ENCODE measurements at places on chromosomes 16 and 17. TPM values are rescaled to one million over a fixed set of nuclear protein-coding genes. Genes with fewer than 3 reads are reported as not detected.

- DNase-seq: no peak
These were observed 183.1 kb upstream of the CCL2 start for GRCh38 chr17:34071886-34072420.

DNA sequence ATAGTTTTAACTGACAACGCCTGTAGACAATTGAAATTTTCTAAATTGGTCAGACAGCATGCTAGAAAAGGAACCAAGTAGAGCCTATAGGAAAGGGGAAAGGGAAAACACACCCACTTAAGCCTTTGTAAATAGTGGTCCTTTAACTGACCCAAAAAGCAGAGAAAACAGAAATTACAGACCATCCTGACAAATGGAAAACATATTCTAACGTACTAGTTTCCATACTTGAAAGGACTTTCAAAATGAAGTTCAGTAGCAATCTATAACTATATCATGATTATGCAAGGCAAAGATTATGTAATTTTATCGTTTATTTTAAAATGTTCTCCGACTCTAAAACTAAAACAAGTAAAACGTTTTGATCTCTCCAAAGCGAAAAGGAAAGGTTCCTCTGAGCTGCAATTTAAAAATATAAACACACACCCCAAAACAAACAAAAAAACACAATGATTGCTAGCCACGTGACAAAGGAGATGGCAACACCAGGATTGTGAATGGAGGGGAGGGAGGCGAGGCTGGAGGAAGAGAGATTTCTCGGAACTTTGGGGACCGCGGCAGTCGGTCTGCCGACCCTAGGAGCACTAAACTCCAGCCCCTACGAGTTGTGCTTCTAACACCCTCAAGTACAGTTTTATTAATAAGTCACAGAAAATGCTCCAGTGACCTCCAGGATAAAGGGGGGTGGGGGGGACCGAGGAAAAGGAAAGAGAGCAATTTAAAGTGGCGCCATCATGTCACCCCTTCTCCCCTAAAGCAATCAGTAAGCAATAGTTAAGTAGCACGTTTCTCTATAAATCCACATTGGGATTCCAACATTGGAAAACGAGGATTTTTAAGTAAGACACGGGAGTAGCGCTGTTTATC lies 1.7 kb downstream of the KANSL1 start:
- DNase-seq: no peak

The HOXB6 gene
- total RNA-seq: 0.13 TPM

DNA sequence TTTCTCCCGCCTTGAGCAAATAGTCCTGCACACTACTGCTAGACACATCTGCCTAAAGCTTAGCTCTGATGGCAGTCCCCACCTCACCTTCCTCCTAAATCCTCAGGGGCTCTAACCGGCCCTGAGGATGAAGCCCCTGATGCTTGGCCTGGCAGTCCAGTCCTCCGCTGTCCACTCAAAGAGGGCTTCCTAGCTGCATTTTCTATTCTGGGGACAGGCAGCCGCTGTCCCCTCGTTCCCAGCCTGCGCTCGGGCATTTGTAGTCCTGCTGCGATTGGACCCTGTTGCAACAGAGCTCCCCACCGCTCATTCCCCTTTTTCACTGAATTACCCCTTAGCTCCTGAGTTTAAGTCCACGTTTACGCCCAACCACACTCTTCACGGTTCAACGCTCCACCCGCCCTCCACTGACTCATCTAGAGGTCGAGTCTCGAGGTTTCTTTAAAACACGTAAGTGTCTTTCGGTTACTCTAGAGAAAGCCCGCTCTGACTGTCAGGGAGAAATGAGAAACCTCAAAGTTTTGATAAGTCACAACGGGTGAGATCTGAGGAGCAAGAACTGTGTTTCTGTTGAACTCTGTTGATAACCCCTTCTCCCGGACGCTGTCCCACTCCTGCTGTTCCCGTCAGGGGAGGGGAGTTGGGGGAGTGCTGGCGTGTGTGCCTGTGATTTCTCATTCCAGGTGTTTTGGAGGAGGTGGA lies 4.5 kb downstream of the CCR7 start:
- peak; percentile 96 for DNase-seq

DNA sequence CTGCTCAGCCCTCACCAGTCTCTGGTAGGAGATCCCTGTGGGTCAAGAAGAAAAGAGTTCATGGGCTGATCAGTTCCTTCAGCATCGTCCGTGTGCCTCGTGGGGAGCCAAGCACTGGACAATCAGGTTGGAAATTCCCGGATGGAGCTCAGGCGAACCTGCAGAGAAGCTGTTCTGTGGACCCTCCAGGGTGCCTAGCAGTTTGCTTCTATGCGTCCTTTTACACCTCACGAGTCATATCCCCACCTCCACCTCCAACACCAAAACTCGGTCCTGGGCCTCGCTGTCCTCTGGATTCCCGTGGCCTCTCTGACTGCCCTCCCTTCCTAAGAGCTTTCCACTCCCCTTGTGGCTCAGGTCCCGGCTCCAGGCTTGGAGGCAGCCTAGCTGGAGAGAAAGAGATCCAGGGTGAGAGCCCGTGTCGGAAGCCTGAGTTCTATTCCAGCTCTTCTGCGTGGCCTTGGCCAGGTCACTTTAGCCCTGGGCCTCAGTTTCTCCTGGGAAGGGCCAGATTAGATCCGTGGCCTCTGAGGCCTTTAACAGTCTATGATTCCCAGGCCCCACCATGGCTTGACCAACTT lies 26.2 kb upstream of the PIK3R6 start:
- DNase-seq: no peak

DNA sequence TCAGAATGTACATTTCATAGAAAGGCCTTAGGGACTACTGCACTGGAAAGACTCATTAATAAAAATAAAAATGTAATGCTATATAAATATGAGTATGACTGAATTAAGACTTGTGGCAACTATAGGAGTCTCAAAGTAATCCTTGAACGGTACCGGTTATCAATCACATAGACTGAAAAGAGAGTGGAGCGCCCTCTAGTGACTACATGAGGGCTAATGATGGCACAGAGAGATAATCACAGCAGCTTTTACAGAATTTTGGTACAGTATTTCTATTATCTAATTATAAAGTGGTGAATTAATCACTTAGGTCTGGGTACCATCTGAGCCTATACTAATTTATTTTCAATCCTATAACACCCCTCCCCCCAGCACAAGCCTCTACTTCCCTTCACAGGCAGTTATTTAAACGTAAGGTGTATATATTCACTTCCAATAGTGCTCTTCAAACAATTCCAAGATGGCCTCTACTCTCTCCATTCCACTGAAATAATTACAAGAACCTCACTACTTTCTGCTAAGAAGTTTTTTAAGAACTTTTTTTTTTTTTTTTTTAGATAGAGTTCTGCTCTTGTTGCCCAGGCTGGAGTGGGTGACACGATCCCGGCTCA lies 40.7 kb upstream of the ANKFY1 start:
- no peak for DNase-seq

The SMIM5 gene
- not detected for total RNA-seq

GRCh38 chr17:40559564-40559916 lies 5.7 kb downstream of the CCR7 start:
- DNase-seq: no peak

The KRT17 gene
- total RNA-seq: 2.4 TPM

DNA sequence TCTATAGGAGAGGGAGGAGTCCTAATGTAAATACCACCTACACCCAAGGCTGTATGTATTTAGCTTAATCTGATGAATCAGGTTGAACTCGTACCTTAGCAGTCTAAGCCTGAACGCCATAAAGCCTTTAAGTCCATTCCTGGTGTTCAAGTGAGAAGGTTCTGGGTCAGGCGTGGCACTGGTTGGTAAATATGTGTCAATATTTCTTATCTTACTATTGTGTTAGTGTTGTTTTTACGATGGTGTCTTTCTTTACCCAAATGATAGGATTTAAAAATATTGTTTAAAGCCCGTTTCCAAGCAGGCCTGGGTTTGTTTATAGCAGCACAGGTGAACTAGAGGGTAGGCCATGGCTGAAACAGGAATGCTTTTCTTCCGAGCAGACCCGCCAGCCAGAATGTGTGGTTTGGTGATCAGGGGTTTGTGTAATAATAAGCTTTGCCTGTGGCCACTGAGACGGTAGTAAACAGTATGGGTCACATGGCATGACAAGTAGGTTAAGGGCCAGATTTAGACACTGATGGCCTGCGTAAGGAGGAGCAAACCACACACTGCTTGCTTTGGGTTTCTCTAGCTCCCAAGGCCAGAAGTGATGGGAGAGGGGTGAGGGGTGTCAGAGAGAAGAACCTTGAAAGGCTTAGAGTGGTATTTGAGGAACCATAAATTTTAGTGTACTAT lies 3.3 kb downstream of the TMEM94 start:
- peak; percentile 41 for DNase-seq

DNA sequence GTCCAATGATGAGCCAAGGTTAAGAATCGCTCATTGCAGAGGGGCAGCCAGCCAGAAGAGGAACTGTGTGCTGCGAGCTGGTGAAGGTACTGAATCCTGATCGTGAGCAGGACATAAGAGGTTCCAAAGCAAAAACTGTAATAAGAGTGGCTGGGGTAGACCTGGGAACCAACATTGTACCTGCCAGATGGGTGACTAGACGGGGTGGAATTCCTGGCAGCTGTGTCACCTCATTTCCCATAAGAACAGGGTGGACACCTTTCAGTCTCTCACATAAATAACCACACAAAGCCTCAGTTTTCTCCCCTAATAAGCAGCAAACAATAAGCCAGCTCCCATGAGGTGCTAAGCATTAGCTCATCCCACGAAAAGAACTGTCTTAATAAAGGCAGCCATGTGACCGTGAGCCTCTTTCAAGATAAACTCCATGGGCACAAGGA lies 290.3 kb downstream of the SOX9 start:
- no peak for DNase-seq

GRCh38 chr16:11251525-11252481 lies 4.2 kb downstream of the SOCS1 start:
- DNase-seq: no peak

The MYH1 gene
- not detected for total RNA-seq

DNA sequence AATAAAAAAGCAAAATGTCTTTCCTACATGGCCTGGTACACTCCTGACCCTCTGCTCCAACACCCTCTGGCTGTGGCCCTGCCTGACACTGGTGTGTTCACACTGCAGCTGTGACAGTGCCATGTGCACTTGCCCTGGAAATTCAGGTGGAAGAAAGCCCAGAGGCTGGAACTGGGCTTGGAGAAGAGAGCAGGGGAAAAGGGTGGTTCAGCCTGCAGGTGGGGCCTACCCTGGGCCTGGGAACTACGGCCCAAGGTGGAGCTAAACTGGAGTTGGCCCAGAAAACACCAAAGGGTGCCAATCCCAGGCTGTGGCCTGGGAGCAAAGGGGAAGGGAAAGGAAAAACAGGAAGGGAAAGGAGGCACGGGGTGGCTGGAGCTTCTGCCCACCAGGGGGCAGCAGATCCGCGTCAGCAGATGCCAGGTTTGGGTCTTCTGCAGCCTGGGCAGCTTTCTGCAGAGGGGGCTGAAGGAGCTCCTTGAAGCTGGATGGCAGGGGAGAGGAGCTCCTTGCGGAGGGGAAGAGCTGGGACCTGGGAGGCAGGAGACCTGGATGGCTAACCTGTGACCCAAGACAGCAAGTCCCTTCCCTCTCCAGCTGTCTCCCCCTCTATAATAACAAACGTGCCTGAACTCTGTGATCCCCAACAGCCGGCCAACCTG lies 15.4 kb upstream of the CTCF start:
- DNase-seq: no peak

GRCh38 chr17:34099859-34100515 lies 155.1 kb upstream of the CCL2 start:
- DNase-seq: no peak

The ZP2 gene
- total RNA-seq: not detected

The CCL8 gene
- not detected for total RNA-seq

- no peak for DNase-seq
These were observed 1.2 kb upstream of the PRR35 start for GRCh38 chr16:559021-559380.

The ARHGDIG gene
- total RNA-seq: not detected

The LRRC36 gene
- total RNA-seq: 1.9 TPM

GRCh38 chr16:77596261-77596660 lies 126.1 kb upstream of the NUDT7 start:
- DNase-seq: no peak

The TMIGD1 gene
- not detected for total RNA-seq

- DNase-seq: no peak
These were observed 48.2 kb downstream of the CCDC42 start for GRCh38 chr17:8696426-8696825.

GRCh38 chr16:85168732-85169256 lies 56.5 kb upstream of the CIBAR2 start:
- no peak for DNase-seq

The BRIP1 gene
- total RNA-seq: 15.0 TPM

DNA sequence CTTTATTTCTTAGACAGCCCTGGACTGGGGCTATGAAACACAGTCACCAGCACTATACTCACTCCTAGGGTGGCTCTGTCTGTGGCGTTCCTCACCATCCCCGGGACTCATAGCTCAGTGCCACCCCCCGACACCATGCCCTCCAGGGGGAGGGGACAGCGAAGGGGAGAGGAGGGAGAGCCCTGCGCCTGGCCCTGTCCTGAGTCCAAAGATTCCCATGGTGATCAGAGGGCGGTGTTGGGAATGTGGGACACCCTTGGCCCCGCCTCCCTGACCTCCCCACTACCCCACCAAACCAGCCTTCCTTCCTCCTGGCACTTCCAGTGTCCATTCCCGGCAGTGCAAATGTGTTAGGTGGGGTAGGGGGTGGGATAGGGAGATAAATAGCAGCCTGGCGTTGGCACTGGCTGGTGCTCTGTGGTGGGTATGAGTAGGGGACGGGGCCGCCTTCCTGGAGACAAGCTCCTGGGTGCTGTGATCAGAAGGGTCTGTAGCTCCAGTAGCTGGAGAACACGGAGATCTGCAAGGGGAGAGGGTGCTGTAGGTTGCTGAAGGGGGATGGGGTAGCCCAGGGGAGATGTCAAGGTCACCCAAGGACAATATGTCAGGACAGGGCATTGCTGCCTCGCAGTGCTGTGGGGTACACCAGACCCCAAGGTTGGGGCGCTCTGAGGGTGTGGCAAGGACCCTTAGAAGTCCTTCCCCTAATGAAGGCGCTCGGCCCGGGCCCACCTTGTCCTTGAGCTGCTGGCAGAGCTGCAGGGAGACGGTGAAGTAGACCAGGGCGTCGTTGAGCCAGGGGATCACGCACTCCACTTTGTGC lies 2.0 kb downstream of the SMIM22 start:
- DNase-seq: no peak

The HOXB4 gene
- 5.8 TPM for total RNA-seq

GRCh38 chr16:65244787-65245186 lies 122.9 kb upstream of the CDH11 start:
- DNase-seq: no peak

DNA sequence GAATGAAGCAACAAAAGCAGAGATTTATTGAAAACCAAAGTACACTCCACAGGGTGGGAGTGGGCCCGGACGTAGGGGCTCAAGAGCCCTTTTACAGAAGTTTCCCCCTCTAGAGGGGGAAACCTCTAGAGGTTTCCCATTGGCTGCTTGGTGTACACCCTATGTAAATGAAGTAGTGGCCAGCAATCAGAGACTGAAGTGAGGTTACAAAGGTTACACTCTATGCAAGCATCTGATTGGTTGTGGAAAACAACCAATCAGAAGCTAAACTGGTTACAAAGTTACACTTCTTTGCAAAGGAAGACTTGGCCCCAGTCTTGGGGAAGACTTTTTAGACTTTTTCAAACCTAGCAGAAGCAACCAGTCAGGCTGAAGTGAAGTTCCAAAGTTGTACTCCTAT lies 27.1 kb downstream of the CRAMP1 start:
- no peak for DNase-seq

GRCh38 chr16:66653581-66654350 lies 42.8 kb downstream of the CMTM4 start:
- DNase-seq: no peak

The TP53TG3F gene
- not detected for total RNA-seq
